H9 (cell line): ENCODE measurements at places on chromosomes 3 and 15. TPM values are rescaled to one million over a fixed set of nuclear protein-coding genes. Genes with fewer than 3 reads are reported as not detected.
A peak's percentile ranks its signal among the peaks of the same experiment; 100 is the strongest.

DNA sequence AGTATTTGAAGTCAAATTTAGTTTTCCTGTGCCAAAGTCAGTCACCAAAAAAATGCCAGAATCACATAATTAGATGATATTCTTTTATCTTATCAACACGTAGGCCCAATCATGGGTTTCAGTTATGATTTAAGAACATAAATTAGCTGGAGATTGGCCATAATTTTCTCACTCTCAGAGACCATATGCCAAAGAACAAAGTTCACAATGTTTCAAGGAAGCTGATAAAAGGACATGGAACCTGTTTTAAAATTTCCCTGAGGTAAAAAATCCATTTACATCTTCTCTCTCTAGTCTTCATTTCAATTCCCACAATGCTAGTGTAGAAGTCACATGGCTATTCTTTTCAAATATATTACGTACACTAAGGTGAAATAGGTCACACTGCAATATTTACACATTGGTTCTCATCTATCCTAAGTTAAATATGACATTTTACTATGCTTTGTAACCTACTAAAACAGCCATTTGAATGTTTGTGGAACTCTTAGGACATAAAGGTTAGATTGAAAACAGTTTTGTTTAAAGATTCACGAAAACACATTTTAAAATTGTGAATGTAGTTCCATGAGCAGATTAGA lies 42.7 kb upstream of the DCUN1D1 start:
- H3K27ac ChIP-seq, result no peak overlapping the region

STXBP5L gene
- total RNA-seq, result 4.4 and 4.7 TPM in 2 replicates

DNA sequence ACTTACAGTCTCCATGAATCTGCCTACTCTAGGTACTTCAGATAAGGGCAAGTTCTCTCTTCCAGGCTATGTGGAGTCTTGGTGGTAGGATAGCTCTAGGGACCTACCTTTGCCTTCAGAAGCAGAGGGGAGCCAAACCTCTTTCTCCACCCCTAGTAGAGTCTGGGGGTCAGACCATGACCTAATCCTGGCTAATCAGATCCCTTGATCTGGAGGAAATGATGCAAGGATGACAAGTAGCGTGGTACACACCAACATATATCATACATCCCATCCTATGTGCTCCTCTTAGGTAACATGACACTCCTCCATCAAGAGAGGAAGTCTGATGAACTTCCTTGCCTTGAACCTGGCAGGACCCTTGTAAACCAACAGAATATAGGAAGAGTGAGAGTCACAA lies 15.4 kb upstream of the PLA2G4F start:
- no peak overlapping the region for H3K27ac ChIP-seq
- peaks cover 60% of the 10 kb centered on the region for H3K36me3 ChIP-seq
- no peak overlapping the region for H3K4me3 ChIP-seq
- DNase-seq, result no peak
- H3K27me3 ChIP-seq, result no peaks in the 10 kb centered on the region

CSTA gene
- not detected in 2 replicates for total RNA-seq

DNA sequence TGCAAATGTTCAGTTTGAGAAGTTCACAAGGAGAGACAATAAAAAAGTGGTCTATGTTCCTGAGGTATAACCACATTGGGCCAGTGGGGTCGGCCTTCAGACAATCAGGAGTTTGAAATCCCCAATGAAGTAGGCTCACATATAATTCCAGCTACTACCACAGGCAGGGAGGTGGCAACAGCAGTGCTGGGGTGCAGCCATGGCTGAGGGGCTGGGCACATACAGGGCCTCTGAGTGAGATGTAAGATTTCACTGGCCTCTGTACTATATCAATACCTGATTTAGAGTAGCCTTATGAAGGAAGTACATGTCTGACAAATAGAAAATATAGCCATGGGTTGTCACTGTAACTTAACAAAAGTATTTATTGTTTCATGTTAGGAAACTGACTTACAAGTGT lies 402.2 kb downstream of the TBC1D5 start:
- no peak for DNase-seq
- no peak overlapping the region for H3K4me3 ChIP-seq
- no peaks in the 10 kb centered on the region for H3K4me1 ChIP-seq
- H3K27ac ChIP-seq, result no peak overlapping the region

IMPG2 gene
- 0.02 and 0.04 TPM in 2 replicates for total RNA-seq

DNA sequence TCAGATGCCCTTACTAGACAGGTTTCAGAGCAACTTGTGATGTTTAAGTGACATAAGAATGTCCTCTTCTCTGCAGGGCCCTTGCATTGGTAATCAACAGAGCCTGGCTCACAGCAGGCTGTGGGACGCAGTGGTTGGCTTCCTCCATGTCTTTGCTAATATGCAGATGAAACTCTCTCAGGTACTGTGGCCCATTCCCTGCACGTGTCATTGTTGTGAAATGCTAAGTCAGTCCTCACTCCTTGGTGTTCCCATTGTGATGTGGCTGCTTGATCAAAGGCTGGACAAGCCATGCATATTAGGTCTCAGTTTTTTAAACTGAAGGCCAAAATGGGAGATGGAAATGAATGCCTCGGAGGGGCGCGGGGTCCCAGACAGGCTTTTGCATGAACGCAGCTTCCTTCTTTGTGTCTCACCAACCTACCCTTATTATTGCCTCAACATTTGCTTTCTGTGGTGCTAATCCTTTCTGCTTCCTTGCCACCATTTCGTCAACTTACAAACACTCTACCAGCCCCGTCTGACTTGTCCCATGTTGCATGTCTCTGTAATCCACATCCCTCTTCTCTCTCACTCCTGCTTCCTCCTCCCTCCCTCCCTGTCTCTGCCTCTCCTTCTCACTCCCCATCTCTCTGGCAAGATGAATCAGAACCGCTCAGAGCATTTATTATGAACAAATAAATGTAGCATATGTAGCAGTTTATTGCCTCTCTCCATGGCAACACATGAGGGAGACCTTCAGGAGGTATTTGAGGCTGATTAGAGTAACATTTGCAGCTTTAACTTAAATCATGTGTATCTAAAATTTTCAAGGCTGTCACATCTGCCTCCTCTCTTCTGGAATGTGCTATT lies 133.2 kb upstream of the CHRM5 start:
- H3K36me3 ChIP-seq, result peaks cover 4% of the 10 kb centered on the region; the same call in 1 of the 2 replicates
- peak; percentile 83 for DNase-seq
- peaks cover 8% of the 10 kb centered on the region; the same call in 1 of the 2 replicates for H3K4me1 ChIP-seq
- H3K27ac ChIP-seq, result no peak overlapping the region
- no peaks in the 10 kb centered on the region for H3K27me3 ChIP-seq
- peak overlapping the region; percentile 11 for H3K4me3 ChIP-seq

GRCh38 chr15:81275711-81276392 lies 48.1 kb downstream of the STARD5 start:
- H3K4me3 ChIP-seq, result no peak overlapping the region
- no peak overlapping the region for H3K27ac ChIP-seq
- no peaks in the 10 kb centered on the region for H3K27me3 ChIP-seq
- H3K36me3 ChIP-seq, result peaks cover 18% of the 10 kb centered on the region

EPB42 gene
- not detected in 2 replicates for total RNA-seq

GRCh38 chr3:65854606-65855304 lies 184.0 kb downstream of the MAGI1 start:
- no peak overlapping the region for H3K4me3 ChIP-seq
- H3K27me3 ChIP-seq, result no peaks in the 10 kb centered on the region
- H3K4me1 ChIP-seq, result peaks cover 7% of the 10 kb centered on the region; the same call in 1 of the 2 replicates
- no peaks in the 10 kb centered on the region for H3K36me3 ChIP-seq
- no peak overlapping the region for H3K27ac ChIP-seq

DNA sequence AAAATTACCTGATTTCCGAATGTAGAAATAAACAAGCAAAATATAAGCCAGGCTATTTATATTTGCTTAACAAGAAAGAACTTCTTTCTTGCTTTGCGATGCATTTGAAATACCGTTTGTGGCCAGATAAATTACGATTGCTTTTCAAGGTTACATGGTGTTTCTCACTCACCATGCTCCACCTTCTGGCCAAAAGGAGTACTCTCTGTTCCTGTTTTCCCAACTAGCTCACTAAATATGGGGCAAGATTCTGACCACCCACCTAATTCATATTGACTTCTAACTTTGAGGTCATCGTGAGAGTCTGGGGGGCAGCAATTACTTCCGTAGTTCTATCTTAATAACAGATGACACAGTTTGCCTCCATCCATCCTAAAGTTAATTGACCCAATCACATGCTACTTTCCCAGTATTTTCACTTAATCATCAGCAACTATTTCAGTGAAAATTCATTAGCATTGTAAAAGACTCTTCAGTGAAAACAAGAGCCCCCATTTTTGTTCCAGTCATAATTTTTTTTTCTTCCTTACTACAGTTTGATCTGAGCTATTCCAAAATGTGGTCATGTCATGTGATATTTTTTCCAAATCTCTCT lies 25.9 kb downstream of the ACP3 start:
- H3K36me3 ChIP-seq, result no peaks in the 10 kb centered on the region
- no peaks in the 10 kb centered on the region for H3K4me1 ChIP-seq
- DNase-seq, result peak; percentile 39
- no peaks in the 10 kb centered on the region for H3K27me3 ChIP-seq
- no peak overlapping the region for H3K4me3 ChIP-seq

SKOR1 gene
- total RNA-seq, result 0.13 TPM in 2 replicates

LSAMP gene
- 0.66 and 0.90 TPM in 2 replicates for total RNA-seq

PDHB gene
- 131 and 132 TPM in 2 replicates for total RNA-seq

DNA sequence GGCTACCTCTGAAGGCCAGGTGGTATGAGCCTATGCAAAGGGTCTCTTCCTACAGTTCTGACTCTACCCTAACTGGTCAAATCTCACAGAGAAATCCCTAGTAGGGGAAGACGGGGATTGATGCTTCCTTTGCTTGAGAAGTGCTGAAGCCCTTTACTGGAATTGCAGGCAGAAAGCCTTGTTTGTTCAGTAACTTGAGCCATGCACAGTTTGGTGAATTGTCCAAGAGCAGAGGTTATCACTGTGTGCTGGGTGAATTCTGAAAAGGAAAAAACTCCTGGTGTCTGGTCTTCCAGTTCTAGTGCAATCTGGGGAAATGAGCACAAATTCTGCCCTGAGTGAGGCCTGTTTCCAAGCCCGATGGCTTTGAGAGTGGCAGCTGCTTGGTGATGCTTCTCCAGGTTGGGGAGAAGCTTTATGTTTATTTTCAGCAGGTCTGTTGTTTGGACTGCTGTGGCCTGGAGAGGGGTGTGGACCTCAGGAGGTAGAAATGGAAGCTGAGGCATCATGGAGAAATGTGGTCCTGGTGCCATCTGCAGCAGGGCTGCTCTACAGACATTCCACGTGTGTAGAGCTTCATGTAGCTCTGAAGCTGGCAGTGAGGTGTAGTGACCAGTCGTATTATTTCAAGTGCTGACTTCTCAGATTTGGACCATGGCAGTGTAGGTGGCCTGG lies 60.9 kb downstream of the ARNT2 start:
- H3K27ac ChIP-seq, result no peak overlapping the region
- no peak overlapping the region for H3K4me3 ChIP-seq

ZBBX gene
- total RNA-seq, result 1.6 and 2.4 TPM in 2 replicates

DNA sequence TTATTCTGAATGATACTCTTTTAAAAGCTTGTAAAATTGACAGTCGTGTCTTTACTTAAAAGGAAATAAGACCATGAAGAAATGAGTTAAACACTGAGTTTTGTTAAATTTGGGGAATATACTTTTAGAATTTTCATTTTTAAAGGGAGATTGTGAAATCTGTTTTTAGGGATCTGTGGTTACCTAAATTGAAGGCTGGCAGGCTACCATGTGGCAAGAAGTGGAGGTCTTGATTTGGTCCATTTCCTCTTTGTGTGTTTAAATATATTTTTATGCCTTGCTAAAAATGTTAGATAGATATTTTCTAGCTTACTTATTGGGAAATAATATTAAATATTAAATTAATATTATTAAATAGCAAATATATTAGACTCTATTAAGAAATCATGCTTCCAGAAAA lies 36.6 kb upstream of the SLC22A13 start:
- H3K4me3 ChIP-seq, result no peak overlapping the region
- no peak overlapping the region for H3K27ac ChIP-seq
- H3K4me1 ChIP-seq, result no peaks in the 10 kb centered on the region
- no peaks in the 10 kb centered on the region for H3K27me3 ChIP-seq

DNA sequence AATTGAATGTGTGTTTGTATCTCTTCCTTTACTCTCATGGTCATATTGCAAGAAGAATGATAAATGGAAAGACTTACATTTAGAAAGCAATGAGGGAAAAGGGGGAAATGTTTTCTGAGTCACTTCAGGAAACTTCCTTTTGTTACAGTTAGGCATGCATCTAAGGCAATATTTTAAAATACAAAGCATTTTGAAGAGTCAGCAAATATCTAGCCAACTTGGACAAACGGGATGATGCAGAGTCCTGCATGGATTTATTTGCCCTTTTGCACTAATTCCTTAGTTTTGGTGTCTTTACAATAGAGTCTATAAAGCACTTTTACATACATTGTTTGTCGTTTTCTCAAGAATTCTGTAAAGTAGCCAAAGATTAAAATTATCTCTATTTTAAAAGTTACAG lies 286.2 kb upstream of the UBE2E2 start:
- H3K4me3 ChIP-seq, result no peak overlapping the region
- no peaks in the 10 kb centered on the region for H3K4me1 ChIP-seq
- no peaks in the 10 kb centered on the region for H3K36me3 ChIP-seq
- DNase-seq, result no peak

DNA sequence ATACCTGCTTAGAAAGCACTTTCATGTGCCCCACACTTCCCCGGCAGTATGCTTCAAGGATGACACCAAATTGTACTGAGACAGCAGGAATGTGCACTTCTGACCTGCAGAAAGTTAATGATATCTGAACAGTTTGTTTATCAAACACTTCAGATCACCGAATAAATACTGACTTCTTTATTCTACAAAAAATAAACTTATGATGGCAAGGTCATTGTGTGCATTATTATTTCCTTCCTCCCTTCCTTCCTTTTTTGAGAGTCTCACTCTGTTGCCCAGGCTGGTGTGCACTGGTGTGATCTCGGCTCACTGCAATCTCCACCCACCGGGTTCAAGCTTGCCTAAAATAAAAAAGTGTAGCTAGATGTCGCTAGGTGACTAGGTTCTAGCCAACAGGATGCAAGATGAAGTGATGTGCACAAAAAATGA lies 80.3 kb downstream of the FAIM start:
- H3K27me3 ChIP-seq, result no peaks in the 10 kb centered on the region
- no peak overlapping the region for H3K4me3 ChIP-seq
- no peak overlapping the region for H3K27ac ChIP-seq
- peaks cover 28% of the 10 kb centered on the region for H3K36me3 ChIP-seq
- no peaks in the 10 kb centered on the region for H3K4me1 ChIP-seq
- no peak for DNase-seq

CNBP gene
- 433 and 443 TPM in 2 replicates for total RNA-seq

SCAMP2 gene
- total RNA-seq, result 49.0 and 50.2 TPM in 2 replicates

GRCh38 chr3:61268644-61269043 lies 17.4 kb upstream of the FHIT start:
- H3K27me3 ChIP-seq, result no peaks in the 10 kb centered on the region
- no peak overlapping the region for H3K4me3 ChIP-seq
- no peaks in the 10 kb centered on the region for H3K36me3 ChIP-seq
- H3K4me1 ChIP-seq, result no peaks in the 10 kb centered on the region
- no peak overlapping the region for H3K27ac ChIP-seq

LRRC2 gene
- total RNA-seq, result 2.6 and 3.4 TPM in 2 replicates

GRCh38 chr3:78970656-78971055 lies 797.1 kb downstream of the ROBO1 start:
- H3K36me3 ChIP-seq, result peaks cover 5% of the 10 kb centered on the region; the same call in 2 of the 3 replicates
- no peak overlapping the region for H3K4me3 ChIP-seq
- H3K27ac ChIP-seq, result no peak overlapping the region
- H3K4me1 ChIP-seq, result no peaks in the 10 kb centered on the region
- no peaks in the 10 kb centered on the region for H3K27me3 ChIP-seq
